ENCODE measurements at places on chromosomes 2 and 18. TPM values are rescaled to one million over a fixed set of nuclear protein-coding genes. Genes with fewer than 3 reads are reported as not detected.

The SETBP1 gene
- 10.5 TPM for total RNA-seq

The IL37 gene
- 0.22 TPM for total RNA-seq

The TXNDC2 gene
- 0.06 TPM for total RNA-seq

The L3MBTL4 gene
- not detected for total RNA-seq

The PLEK gene
- 0.10 TPM for total RNA-seq

The ZC3H6 gene
- total RNA-seq, result 1.4 TPM

The RUFY4 gene
- total RNA-seq, result not detected

The CCDC102B gene
- total RNA-seq, result 0.91 TPM

The KHK gene
- 0.63 TPM for total RNA-seq

The CD8B2 gene
- total RNA-seq, result not detected

The PLEKHM3 gene
- total RNA-seq, result 6.1 TPM

The ACVR1C gene
- 3.4 TPM for total RNA-seq

The FKBP1B gene
- total RNA-seq, result 41.8 TPM
